ENCODE measurements at places on chromosomes 7 and 10. TPM values are rescaled to one million over a fixed set of nuclear protein-coding genes. Genes with fewer than 3 reads are reported as not detected.

Gene PILRA
- 0.25 TPM for total RNA-seq

Gene GIMAP7
- total RNA-seq = not detected

Gene CPN1
- total RNA-seq = not detected

Gene TMEM273
- total RNA-seq = not detected

Gene CCDC172
- not detected for total RNA-seq

Gene PRKCQ
- total RNA-seq = 8.0 TPM

Gene GPR37
- total RNA-seq = 1.4 TPM

Gene DPP6
- not detected for total RNA-seq

Gene PSMG3
- total RNA-seq = 59.7 TPM

Gene ZNF273
- total RNA-seq = 5.5 TPM

Gene FRMPD2
- not detected for total RNA-seq

Gene RSPH10B
- total RNA-seq = 0.04 TPM

Gene LIPK
- total RNA-seq = not detected

Gene ZP3
- 7.8 TPM for total RNA-seq

Gene NOS3
- total RNA-seq = 5.3 TPM

Gene NEUROD6
- total RNA-seq = not detected

Gene SFXN2
- total RNA-seq = 14.3 TPM
